ENCODE measurements at places on chromosomes 3 and 15.

DNA sequence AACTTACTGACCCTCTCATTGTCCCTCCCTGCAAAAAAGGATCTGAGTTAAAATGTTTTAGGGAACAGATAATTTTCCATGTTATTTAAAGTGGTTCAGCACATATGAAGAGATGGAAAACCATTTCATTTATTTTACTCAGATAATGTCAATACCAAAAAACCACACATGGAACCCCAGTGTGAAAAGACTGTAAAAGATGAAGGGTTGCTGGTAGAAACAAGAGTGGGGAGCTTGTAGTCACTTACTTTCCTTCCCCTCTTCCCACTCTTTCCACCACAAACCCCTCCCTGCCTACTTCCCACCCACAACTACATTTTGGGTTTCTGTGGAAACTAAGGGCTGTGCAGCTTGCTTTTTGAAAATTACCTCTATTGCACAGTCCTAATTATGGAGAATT lies 18.5 kb upstream of the KLHL25 start:
- no peak for DNase-seq

DNA sequence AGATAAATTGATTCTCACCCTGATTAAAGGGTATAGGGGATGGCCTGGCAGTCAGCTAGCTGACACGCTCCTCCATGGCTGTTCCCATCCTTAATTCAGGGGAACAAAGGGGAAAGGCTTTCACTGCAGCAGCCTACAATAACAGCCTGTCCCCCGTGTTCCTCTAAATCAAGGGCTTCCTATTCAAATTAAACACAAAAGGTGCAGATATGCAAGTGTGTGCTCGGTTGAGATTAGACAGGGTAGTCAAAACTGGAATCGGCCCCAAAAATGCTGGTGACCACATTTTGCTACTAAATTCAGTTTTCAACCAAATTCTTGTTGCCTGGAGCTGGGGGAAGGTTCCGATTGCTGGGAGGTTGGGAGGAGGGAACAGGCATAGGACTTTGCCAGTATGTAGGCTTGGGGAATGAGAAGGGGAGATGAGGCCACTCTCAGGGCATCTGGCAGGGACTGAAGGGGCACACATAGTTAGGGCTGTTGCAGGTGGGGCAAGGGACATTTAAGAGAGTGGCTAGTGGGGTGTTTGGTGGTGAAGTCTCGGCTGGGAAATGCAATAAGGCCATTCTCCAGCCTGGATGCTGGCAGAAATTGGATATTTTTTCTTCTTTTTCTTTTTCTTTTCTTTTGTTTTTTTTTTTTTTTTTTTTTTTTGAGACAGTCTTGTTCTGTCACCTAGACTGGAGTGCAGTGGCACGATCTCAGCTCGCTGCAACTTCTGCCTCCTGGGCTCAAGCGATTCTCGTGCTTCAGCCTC lies 32.9 kb upstream of the CTSH start:
- DNase-seq = no peak

GRCh38 chr3:27680517-27681246 lies 41.4 kb downstream of the EOMES start:
- DNase-seq = no peak

GRCh38 chr3:46286947-46287565 lies 44.8 kb downstream of the CCR3 start:
- no peak for DNase-seq

DNA sequence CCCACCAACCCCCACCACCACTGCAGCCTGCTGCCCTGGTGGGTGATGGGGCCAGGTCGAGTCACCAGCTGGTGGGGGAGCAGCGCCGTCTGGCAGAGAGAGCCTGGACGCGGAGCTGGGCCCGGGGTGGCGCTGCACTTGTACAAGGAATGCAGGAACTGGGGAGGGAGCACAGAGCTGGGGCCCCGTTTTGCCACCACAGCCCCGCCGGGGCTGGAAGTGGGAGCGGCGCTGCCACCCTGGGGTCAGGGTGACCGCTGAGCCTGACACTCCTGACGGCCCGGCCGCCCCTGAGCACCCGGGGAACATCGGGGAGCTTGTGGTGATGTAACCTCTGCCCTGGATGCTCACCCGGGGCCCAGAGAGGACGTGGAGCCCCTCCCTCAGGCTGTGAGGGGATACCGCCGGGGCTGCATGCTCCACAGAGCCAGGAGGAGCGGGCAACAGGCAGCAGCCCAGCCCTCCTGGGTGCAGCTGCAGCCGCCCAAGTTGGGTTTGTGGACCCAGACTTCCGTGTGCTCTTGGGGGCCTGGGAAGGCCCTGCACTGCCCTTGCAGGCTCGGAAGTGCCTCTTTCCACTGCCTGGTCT lies 32.6 kb upstream of the IREB2 start:
- no peak for DNase-seq

GRCh38 chr15:38562278-38562677 lies 2.3 kb downstream of the RASGRP1 start:
- peak; percentile 61 for DNase-seq
